ENCODE measurements at places on chromosomes 7 and 10.
A peak's percentile ranks its signal among the peaks of the same experiment; 100 is the strongest.

- no peak for DNase-seq
Measured at GRCh38 chr7:73487486-73487885, 34.6 kb downstream of the BAZ1B start.

DNA sequence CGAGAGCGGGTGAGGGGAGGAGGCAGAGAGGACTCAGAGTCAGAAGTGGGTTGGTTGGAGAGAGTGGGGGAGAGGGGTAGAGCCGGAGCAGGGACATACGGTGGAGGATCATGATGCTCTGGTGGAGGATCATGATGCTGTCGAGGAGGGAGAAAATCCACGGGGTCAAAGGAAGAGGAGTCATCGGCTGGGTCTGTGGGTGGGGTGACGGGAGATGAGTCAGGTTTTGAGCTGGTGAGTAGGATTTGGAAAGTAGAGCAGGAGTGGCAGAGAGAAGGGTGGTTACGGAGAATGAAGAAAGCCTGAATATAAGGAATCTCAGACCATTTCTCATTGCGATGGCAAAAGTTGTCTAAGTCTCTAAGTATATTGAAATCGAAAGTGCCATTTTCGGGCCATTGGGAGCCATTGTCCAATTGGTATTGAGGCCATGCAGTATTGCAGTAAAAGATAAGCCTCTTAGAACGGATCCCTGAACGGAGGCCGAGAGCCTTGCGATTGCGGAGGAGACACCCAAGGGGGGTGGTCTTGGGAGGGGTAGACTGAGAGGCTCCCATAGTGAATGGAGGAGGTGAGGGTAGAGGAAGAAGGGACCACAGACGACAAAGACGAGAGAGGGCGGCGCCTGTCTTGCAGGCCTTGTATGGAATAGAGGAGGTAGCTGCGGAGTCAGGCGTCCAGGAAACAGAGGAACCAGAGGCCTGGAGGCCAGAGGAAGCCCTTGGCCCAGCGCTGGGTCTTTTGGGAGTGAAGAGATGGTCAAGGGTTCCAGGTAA lies 23.8 kb downstream of the SCIN start:
- DNase-seq: no peak

- no peak for DNase-seq
Measured at GRCh38 chr10:2225609-2226008, 488.3 kb upstream of the ADARB2 start.

DNA sequence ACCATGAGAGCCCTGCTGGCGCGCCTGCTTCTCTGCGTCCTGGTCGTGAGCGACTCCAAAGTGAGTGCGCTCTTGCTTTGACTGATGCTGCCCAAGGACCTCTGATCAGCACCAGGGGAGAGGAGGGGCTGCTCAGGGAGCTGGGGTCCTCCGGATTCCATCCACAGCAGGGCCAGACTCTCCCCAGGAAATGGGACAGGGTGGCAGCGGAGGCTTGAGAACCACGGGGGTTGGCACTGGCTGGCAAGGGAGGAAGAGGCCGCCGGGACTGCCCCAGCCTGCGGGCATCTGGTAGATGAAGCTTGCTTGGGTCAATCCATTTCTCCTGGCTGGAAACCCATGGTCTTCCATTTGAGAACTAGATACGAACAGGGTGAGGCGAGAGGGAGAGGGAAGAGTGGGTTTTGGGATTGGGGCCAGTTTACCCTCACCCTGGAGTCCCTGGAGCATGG lies 647 bp downstream of the PLAU start:
- peak; percentile 23 for DNase-seq

DNA sequence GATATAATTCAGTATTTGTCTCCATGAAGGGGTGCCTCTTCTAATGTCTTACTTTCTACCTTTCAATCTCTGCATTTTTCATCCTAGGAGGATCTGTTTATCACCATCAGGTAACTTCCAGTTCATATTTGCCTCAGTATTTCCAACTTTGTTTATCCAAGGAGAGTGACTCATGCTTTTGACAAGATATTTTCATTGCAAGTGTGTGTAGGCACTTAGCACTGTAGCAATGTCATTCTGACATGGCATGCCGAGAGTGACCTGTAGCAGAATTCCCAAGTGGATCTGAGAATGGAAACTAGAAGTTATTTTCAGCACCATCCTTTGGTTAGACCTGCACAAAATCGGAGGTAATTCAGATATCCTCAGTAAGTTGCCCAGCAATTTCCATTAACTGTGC lies 129.9 kb downstream of the INHBA start:
- DNase-seq: no peak

GRCh38 chr7:18844735-18845134 lies 272.7 kb downstream of the TWIST1 start:
- DNase-seq: no peak

GRCh38 chr7:136470179-136470578 lies 398.3 kb upstream of the CHRM2 start:
- no peak for DNase-seq

GRCh38 chr10:36385693-36386092 lies 739.7 kb upstream of the ANKRD30A start:
- DNase-seq: no peak
